ENCODE measurements at places on chromosomes 7 and 10. TPM values are rescaled to one million over a fixed set of nuclear protein-coding genes. Genes with fewer than 3 reads are reported as not detected.

DNA sequence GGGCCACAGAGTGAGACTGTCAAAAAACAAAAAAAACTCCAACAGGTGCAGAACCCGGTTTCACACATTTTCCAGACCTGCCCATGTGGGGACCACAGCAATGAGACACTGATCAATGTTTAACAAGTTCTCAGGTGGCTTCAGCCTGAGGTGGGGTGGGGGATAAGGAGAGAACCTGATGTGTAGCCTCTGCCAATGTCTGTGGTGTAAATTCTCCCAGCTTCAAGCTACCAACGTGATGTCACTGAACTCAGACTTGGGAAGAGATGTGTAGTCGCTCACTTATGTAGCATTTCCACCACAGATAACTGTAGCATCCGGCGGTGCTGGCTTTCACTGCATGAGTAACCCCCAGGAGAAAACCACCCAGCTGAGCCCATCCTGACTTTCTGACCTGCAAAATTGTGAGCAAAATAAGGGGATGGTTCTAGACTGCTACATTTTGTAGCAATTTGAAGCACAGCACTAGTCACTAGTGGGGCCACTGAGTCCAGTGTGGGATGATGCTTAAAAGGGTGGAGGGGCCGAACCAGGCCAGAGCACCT, 13.8 kb upstream of the TNRC18 start:
- ATAC-seq: no peak

- peak; percentile 37 for ATAC-seq
Observed at GRCh38 chr10:65611592-65611991, 1314.2 kb upstream of the LRRTM3 start.

GRCh38 chr7:149284850-149285585, 23.0 kb downstream of the ZNF783 start:
- peak; percentile 98 for ATAC-seq

DNA sequence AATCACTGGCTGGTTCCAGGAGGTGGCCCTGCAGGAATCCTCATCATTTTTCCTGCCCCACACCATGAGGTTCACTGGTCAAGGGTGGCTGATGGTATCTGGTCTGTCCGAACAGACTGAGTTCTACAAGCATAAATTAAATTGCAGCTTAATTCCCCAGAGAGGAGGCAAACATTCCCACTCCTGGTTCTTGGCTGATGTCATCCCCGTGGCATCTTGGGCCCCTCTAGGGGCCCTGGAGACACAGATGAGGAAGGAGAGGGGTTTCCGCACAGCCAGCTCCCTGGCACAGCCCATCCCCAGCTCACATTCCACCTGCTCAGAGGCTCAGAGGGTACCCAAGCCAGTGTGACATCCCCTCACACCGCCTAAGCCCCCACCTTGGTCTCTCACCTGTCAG, 5.3 kb upstream of the KLRG2 start:
- peak; percentile 84 for ATAC-seq

DNA sequence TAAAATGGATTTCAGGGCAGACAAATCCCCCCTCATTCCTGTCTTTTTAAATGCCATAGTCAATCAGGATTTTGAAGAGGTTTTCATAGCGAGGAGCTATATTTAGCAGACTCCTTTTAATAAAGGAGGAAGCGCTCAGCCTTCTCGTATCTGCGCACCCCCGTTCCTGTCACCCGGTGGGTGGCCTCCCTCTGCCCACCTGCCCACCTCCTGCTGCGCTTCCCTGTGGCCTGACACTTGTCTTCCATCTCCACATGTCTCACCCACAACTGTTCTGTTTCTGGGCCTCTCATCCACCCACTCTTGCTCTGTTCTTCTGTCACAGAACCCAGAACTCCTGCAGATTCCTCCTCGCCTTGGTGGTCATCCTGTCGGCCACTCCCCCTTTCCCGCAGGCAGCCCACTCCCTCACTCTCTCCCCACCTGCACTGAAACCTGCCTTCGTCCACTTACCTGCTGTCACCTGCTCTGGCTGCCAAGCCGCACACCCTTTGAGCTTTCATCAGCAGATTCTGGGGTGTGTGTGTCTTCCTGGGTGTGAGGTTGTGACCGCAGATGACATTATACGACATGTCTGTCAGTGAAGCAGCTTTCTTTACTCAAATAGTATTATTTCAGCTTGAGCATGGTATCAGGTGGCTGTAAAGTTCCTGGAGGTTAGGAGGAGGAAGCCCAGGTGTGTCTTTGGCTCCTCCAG, 163.5 kb upstream of the AGK start:
- no peak for ATAC-seq

DNA sequence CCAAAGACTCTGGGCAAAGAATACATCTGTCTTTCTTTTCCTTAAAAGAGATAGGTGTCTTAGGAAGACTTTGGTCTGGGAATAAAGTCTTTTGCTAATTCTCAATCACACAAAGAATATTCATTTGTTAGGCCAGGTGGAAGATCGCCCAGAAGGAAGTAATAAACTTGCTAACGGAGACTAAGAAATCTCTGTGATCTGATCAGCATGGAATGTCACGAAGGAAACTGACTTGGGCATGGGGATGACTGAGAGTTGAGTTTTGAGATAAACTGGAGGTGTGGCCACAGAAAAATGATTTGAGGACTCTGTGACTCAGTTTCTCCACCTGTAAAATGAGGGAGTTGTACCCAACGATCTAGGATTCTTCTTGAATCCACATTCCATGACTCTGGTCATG, 161.1 kb upstream of the SVIL start:
- ATAC-seq: no peak

GRCh38 chr10:6049031-6049400, 13.2 kb downstream of the IL2RA start:
- ATAC-seq: no peak

The ANKRD61 gene
- 1.1 TPM for total RNA-seq

The ACHE gene
- 16.8 TPM for total RNA-seq

The GSTO2 gene
- 1.6 TPM for total RNA-seq
